ENCODE measurements at places on chromosomes 11 and 22.

GRCh38 chr22:49333206-49333605, 494.5 kb downstream of the BRD1 start:
- DNase-seq: no peak

DNA sequence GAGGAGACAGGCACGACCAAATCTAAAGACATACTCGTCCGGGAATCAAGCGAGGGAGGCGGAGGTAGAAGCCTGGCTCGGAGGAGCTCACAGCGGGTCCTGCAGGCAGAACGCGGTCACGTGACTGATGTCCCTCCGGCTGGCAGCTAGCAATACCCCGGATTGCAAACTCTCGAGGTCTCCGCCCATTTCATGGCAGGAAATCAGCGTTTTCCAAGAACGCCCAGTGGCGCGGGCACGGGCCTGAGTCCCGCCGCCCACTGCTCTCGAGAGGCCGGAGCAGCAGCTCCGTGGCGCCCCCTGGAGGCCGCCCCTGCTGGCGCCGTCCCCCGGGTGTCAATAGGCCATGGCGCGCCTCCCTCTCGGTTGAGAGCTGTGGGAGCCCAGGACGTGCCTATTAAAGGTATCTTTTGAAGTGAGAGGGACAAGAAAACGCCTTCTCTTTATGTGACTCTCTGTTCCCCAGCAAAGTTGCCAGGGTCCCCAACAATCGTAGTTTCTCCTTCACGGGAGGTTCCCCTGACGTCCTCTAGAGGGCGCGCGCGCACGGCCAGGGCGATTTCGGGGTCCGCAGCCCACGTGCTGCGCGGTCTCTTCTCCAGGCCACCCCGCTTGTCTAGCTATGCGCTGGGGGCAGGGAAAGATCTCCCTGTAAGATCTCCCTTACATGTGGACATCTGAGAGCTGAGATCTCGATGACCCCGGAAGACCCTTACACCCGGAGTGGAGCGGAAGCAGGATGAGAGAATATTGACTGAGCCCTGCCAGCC, 37.3 kb upstream of the RBFOX2 start:
- DNase-seq: peak; percentile 92

GRCh38 chr11:57244911-57245310, 7.9 kb upstream of the APLNR start:
- no peak for DNase-seq

GRCh38 chr22:49730656-49731055, 97.0 kb downstream of the BRD1 start:
- no peak for DNase-seq

DNA sequence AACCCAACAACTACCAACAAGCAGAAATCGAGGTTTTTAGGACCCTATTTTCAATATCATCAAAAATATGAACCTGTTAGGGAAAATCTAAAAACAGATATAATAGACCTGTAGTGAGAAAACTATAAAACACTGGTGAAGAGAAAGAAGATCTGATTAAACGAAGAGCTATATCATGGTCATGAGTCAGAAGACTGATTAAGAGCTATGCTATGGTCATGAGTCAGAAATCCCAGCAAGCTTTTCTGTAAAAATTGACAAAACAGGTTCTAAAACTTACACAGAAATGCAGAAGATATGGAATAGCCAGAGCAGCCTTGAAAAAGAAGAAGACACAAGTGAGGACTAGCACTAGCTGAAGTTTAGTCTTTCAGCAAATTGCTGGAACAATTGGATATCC, 345.0 kb downstream of the TBC1D22A start:
- peak; percentile 81 for DNase-seq
